Activated CD8-positive, alpha-beta memory T cell treated with anti-CD3 and anti-CD28 coated beads, Interleukin-2, amount 50 U/mL, for 4 hours (primary cell): ENCODE measurements at places on chromosomes 6 and 20.
A peak's percentile ranks its signal among the peaks of the same experiment; 100 is the strongest.

GRCh38 chr6:159788753-159789376 is 537 bp downstream of the TCP1 start:
- DNase-seq, result peak; percentile 24

DNA sequence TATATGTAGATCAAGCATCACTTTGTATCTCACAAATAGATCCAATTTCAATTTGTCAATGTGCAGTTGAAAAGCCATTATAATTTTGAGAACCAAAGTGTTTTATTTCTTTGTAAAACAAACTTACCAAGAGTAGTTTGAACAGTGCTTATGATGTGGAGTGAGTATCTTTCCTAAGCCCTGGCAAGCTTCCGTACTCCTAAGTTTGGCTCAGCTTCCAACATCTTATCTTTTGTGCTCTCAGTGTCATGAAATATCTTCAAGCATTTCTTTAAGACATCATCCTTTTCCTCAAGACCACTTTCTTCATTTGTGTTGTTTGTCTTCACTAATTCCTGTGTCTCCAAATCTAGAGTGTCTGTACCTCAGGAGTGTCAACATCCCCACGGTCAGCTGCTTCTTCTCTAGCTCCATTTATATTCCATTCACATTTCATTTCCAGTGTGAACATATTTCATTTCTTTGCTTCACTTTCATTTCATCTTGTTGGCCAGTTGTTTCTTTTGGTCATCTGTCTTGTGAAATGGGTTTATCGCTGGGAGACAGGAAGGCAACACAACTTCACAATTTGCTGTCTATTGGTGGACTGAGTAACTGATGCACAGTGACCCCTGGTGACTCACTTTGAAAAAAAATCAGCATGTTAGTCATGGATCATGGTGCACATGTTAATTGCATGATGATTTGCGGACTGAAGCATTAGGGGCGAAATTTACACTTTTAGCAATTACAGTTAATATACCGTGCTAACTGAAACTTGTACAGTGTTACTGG is 36.9 kb downstream of the SLC24A3 start:
- DNase-seq, result no peak

- no peak for DNase-seq
These were observed 24.9 kb downstream of the KIF13A start for GRCh38 chr6:17962436-17963031.

DNA sequence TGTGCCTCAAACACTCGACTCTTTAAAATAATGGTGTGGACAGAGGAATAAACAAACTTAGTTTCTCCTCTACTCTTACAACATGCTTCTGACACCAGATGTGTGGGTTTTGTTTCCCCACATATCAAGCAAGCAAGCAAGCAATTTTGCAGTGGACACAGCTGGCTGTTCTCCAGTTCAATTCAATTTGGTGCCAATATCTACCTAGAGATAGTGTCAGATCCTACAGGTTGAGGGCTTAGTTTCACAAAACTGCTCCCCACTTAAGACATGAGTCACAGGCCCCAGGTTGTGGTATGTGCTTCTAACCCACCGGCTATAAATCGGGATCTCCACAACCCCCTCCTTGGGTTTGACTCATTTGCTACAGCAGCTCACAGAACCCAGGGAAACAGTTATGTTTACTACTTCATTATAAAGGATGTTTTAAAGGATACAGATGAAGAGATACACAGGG is 131.4 kb upstream of the TRAF3IP2 start:
- peak; percentile 55 for DNase-seq

DNA sequence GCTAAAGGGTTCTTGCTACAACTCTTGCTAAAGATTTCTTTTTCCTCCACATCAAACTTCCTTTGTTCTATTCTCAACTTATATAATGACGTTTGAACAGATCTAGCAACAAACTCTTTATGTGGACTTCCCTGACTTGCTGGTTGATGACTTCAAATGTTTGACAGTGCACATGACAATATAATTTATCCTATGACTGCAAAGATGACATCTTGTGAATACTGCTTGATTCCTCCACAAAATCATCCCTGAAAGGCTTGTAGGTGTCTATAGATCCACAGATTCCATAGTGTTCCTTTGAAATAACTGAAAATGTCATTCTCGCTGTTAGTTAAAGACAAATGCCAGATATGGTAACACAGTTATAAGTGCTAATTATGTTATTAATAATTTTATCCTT is 478.9 kb downstream of the NKAIN2 start:
- DNase-seq, result no peak
